ENCODE measurements at places on chromosomes 7 and 10. TPM values are rescaled to one million over a fixed set of nuclear protein-coding genes. Genes with fewer than 3 reads are reported as not detected.
A peak's percentile ranks its signal among the peaks of the same experiment; 100 is the strongest.

STAG3 gene
- polyA plus RNA-seq: 123 TPM

PLXNA4 gene
- polyA plus RNA-seq: 0.33 TPM

FAM3C gene
- polyA plus RNA-seq: 45.4 TPM

DNA sequence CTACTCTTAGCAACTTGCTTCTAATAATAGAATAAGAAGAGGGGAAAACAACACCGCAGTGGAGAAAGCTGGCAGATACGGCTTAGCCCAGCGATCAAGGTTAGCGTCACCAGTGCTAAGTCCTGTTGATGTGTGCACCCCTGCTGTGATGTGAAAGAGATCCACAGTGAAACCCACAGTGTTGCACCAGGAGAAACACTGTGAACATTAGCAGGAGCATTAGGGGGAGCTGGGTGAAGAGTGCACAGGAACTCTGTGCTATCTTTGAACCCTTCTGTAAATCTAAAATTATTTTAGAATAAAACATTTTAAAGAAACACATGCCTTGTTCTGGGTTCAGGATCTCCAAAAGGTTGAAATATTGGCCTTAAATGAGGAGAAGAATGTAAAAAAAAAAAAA is 154.1 kb upstream of the UNC5B start:
- H3K27ac ChIP-seq: no peak overlapping the region
- no peaks in the 10 kb centered on the region for H3K27me3 ChIP-seq
- no peaks in the 10 kb centered on the region for H3K36me3 ChIP-seq
- H3K4me3 ChIP-seq: no peak overlapping the region

MCU gene
- polyA plus RNA-seq: 7.2 TPM

DNA sequence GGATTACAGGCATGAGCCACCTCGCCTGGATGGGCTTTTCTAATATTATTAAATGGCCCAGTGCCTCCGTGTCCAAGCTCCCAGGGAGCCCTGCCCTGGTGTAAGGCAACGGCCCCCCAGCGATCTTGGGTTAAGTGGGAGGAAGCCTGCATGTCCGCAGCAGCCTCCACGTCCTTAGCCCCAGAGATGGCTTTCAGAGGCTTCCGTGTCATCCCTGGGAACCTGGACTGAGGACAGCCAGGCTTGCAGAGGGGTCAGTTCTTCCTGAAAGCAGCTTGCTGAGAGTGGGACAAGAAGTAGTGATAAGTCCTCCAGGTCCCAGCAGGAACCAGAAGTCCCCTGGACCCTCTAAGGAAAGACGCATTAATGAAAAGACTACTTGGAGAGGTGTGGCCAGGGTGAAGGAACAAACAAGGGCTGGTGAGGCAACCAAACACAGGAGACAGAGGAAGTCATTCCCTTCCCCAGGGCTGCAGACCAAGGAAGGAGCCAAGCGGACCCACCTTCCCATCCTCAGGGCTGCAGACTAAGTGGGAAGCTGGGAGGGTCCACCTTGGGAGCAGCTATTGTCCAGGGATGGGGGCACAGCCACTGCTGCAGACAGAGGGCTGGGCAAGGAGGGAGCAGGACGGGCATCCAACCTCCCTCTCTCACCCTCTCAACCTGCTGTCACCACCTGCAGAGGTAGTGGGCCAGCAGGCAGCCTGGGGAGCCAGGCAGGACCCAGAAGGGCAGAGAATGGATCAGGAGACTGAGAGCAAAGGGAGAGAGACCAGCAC is 13.0 kb upstream of the INSIG1 start:
- no peak overlapping the region for H3K27ac ChIP-seq
- H3K27me3 ChIP-seq: peaks cover 25% of the 10 kb centered on the region
- H3K36me3 ChIP-seq: no peaks in the 10 kb centered on the region
- peaks cover 3% of the 10 kb centered on the region for H3K4me1 ChIP-seq

DNA sequence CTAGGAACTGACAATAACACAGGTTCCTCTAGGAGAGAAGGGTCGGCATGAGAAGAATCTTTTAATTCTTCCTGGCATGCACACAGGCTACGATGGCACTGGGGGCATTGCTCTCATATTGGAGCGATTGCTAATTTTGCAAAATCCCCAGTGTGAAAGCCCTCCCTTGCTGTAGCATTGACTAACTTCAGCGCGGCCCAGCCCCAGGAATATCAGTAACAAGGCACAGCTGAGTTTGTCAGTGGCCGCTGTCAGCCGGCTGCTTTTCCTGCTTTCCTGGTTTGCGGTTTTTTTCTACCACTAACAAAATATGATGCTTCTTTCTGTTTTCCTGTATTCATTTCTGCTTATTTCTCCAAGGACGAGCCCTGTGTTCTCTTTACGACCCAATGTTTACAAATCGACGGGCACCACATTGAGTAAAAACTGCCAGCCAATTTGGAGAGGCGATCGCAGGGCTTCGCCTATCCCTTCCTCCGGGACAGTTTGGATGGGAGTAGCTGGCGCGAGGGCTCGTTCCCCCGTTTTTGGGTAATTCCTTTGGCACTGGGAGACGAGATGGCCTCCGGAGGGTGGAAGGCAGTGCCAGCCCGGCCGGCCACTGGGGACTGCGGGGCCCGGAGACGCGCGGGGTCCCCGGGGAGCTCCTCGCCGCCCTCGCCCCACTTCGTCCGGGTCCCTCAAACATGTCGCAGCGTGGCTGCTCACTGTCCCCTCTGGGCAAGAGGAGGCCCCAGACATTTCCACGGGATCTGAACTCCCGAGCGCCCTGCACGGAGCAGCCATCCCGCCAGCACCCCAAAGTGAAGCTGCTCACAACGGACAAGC is 967 bp downstream of the ADARB2 start:
- H3K27me3 ChIP-seq: peaks cover 87% of the 10 kb centered on the region
- H3K27ac ChIP-seq: no peak overlapping the region
- no peak for DNase-seq
- peak overlapping the region; percentile 8 for H3K4me3 ChIP-seq
- H3K4me1 ChIP-seq: peaks cover 36% of the 10 kb centered on the region
- no peaks in the 10 kb centered on the region for H3K36me3 ChIP-seq

TACC2 gene
- polyA plus RNA-seq: 4.5 TPM

AHR gene
- polyA plus RNA-seq: 8.1 TPM

ADAM22 gene
- polyA plus RNA-seq: 0.64 TPM

GRCh38 chr7:143905509-143905908 is 3.5 kb upstream of the TCAF1 start:
- peaks cover 10% of the 10 kb centered on the region for H3K4me1 ChIP-seq
- H3K36me3 ChIP-seq: no peaks in the 10 kb centered on the region
- no peaks in the 10 kb centered on the region for H3K27me3 ChIP-seq
- DNase-seq: no peak
- H3K4me3 ChIP-seq: no peak overlapping the region

GRCh38 chr7:11379641-11380040 is 406.0 kb downstream of the PHF14 start:
- no peaks in the 10 kb centered on the region for H3K4me1 ChIP-seq
- DNase-seq: no peak
- no peaks in the 10 kb centered on the region for H3K27me3 ChIP-seq
- H3K36me3 ChIP-seq: no peaks in the 10 kb centered on the region
- H3K4me3 ChIP-seq: no peak overlapping the region

- H3K4me3 ChIP-seq: no peak overlapping the region
- peak overlapping the region; percentile 92 for H3K27ac ChIP-seq
- peaks cover 100% of the 10 kb centered on the region for H3K4me1 ChIP-seq
- DNase-seq: no peak
These were observed 6.5 kb downstream of the FAM53B start for GRCh38 chr10:124737708-124738107.

Measured in spleen (tissue), 13 donors.